ENCODE measurements at places on chromosomes 6 and 20. TPM values are rescaled to one million over a fixed set of nuclear protein-coding genes. Genes with fewer than 3 reads are reported as not detected.
A peak's percentile ranks its signal among the peaks of the same experiment; 100 is the strongest.

The RRAGD gene
- 12.8 TPM for total RNA-seq

The MLIP gene
- not detected for total RNA-seq

The ARMC2 gene
- total RNA-seq, result 4.3 TPM

The FOXS1 gene
- total RNA-seq, result 0.98 TPM

The C20orf144 gene
- 0.29 TPM for total RNA-seq

The OR12D1 gene
- not detected for total RNA-seq

The KHDC1 gene
- 0.32 TPM for total RNA-seq

The RBPJL gene
- total RNA-seq, result not detected

The MATN4 gene
- 1.6 TPM for total RNA-seq

The SLC2A10 gene
- total RNA-seq, result 26.9 TPM

The ADGB gene
- total RNA-seq, result not detected

The DYNLT2 gene
- 2.3 TPM for total RNA-seq

The BPIFB2 gene
- total RNA-seq, result 0.98 TPM

The RING1 gene
- 11.8 TPM for total RNA-seq

The KAT14 gene
- total RNA-seq, result 17.4 TPM

DNA sequence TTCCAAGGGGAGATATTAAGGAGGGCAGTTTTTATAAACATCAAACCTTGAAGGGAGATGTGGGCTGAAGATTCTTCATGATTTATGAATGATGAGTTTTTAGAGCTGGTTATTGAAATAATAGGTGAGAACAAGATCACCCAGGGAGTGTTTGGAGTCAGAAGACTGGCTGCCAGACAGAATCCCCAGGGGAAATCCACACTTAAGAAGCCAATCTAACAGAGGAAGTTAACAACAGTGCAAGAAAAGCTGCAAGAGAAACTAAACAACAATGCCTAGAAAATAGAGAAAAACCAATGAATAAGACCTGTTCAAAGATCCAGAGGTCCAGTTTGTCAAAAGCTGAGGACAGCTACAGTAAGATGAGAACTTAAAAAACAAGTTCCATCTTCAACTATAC lies 167.9 kb upstream of the MAN1A1 start:
- no peak for DNase-seq
- no peak overlapping the region for H3K4me3 ChIP-seq
- H3K27me3 ChIP-seq, result no peaks in the 10 kb centered on the region

GRCh38 chr20:62393830-62394229 lies 6.9 kb downstream of the RPS21 start:
- no peaks in the 10 kb centered on the region for H3K36me3 ChIP-seq
- H3K27me3 ChIP-seq, result no peaks in the 10 kb centered on the region
- H3K4me3 ChIP-seq, result no peak overlapping the region
- no peaks in the 10 kb centered on the region for H3K4me1 ChIP-seq

GRCh38 chr6:130927305-130927704 lies 100.1 kb downstream of the SMLR1 start:
- H3K4me3 ChIP-seq, result no peak overlapping the region
- H3K27me3 ChIP-seq, result no peaks in the 10 kb centered on the region
- H3K36me3 ChIP-seq, result no peaks in the 10 kb centered on the region
- DNase-seq, result no peak
- no peak overlapping the region for H3K27ac ChIP-seq

- H3K27me3 ChIP-seq, result peaks cover 13% of the 10 kb centered on the region
- H3K4me3 ChIP-seq, result no peak overlapping the region
- H3K36me3 ChIP-seq, result no peaks in the 10 kb centered on the region
- H3K27ac ChIP-seq, result peak overlapping the region; percentile 61
- no peak for DNase-seq
Observed at GRCh38 chr20:63542696-63543095, 4.9 kb downstream of the SRMS start.

DNA sequence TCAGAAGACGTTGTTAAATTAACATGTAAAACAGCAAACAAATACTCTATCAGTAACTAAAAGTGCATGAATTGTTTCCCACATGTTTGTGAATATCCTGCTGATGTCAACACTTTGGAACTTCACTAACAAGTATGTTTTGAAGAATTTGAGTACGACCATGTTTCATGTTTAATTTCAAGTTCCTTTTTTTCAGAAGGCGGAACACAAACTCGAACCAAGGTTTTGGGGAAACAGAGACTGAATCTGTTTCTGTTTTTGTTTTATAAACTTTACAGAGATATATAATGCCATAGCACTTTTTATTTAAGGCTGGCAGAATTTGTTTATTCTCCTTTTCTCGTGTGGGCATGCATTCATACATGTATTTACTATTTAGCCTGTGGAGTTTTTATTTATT lies 509.3 kb upstream of the CITED2 start:
- no peak for DNase-seq
- H3K36me3 ChIP-seq, result no peaks in the 10 kb centered on the region
- no peak overlapping the region for H3K27ac ChIP-seq
- H3K4me1 ChIP-seq, result no peaks in the 10 kb centered on the region
- no peaks in the 10 kb centered on the region for H3K27me3 ChIP-seq

DNA sequence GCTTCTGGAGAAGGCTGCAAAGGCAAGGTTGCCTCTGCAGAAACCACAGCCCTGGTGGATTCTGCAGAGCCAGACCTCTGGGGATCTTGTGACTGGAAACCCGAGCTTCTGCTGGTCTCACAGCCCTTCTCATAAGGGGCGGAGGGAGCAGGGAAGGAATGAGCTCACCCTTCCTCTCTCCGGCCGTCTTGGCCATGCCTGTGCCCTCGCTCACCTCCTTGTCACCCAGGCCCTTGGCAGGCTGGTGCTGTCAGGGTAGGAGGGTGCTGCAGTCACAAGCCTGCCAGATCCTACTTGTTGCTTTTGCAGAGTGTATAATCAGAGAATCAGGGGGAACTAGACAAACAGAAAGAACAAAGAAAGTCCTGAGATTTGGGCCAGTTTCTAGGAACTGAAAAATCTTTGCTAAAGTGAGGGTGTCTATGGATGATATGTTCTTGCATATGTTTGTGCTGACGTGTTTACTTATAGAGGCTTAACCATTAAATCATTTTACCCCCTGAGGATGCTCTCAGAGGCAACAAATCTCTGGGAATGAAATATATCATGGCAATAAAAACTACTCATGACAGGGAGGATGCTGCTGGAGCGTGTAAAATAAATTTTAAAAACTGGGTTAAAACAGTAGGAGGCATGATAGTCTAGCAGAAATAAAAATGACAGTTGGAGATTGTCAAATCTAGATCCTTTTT lies 244.9 kb upstream of the SOX4 start:
- no peaks in the 10 kb centered on the region for H3K4me1 ChIP-seq
- H3K27ac ChIP-seq, result no peak overlapping the region
- DNase-seq, result no peak
- no peaks in the 10 kb centered on the region for H3K36me3 ChIP-seq
- H3K27me3 ChIP-seq, result no peaks in the 10 kb centered on the region
- H3K4me3 ChIP-seq, result no peak overlapping the region

DNA sequence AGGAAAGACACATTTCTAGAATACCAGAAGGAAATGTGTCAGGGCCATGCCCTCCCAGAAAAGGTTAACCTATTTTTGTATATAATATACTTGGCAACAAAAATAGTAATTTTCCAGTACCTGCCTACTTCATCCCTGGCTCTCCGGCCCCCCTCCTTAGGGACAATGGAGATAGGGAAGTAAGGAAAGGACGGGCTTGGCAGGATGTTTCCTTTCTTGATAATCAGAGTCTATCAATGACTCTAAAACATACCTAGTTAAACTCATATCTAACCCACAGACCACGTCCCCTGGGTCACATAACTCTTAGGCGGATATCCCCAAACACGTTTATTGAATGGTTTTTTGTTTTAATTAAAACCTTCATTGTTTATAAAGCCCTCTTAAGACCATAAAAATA lies 11.8 kb downstream of the UQCC2 start:
- H3K27ac ChIP-seq, result peak overlapping the region; percentile 66
- DNase-seq, result no peak

DNA sequence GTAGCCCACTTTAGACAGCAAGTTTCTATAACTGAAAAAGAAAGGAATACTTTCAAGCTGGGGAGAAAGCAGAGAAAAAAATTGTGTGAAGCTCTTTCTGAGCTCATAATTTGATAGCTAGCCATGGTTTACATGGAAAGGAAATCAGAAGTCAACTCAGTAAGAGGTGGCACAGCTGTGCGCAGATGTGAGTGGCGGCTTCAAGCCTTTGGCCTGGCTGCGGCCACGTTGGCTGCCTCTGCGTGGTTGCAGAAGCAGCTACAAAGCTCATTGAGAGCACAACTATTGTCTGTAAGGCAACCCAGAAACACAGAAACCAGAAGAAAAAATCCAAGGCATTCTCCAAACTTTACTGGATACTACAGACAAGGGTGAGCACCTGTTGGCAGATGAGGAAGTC lies 136.9 kb downstream of the SASH1 start:
- no peak overlapping the region for H3K27ac ChIP-seq
- no peaks in the 10 kb centered on the region for H3K4me1 ChIP-seq
- no peak overlapping the region for H3K4me3 ChIP-seq
- peaks cover 5% of the 10 kb centered on the region for H3K36me3 ChIP-seq
- H3K27me3 ChIP-seq, result no peaks in the 10 kb centered on the region

GRCh38 chr20:18754030-18754652 lies 59.4 kb upstream of the SCP2D1 start:
- no peak overlapping the region for H3K4me3 ChIP-seq
- H3K27me3 ChIP-seq, result no peaks in the 10 kb centered on the region
- no peaks in the 10 kb centered on the region for H3K4me1 ChIP-seq
- H3K27ac ChIP-seq, result no peak overlapping the region
- no peaks in the 10 kb centered on the region for H3K36me3 ChIP-seq

GRCh38 chr6:106077170-106077569 lies 9.0 kb upstream of the PRDM1 start:
- H3K27ac ChIP-seq, result no peak overlapping the region
- no peaks in the 10 kb centered on the region for H3K4me1 ChIP-seq
- H3K4me3 ChIP-seq, result no peak overlapping the region
- no peak for DNase-seq
- no peaks in the 10 kb centered on the region for H3K27me3 ChIP-seq

DNA sequence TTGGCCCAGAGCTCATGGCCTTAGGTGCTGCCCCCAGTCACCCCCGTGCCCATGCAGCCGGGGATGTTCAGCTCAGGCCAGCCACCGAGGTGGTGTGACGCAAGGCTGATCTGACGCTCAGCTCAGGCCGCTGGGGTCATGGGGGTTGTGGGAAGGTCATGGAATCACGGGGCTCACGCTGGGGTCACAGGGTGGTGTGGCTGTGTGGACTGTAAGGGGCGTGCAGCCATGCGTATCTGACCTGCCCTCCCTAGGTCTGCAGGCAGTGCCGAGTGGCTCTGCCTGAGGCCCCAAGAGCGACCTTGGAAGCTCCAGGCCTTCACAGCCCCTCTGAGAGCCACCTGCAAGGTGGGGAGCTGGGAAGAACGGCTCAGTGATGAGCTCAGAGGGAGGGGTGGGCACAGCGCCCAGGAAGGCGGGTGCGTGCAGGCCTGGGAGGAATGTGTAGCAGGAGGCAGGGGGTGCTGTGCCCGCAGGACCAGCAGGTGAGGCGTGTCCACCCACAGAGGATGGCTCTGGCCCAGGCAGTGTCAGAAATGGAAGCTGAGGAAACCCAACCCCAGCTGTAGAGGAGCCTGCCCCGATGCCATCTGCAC lies 27.8 kb downstream of the CHRNA4 start:
- no peak for DNase-seq
- peaks cover 2% of the 10 kb centered on the region for H3K27me3 ChIP-seq
- H3K36me3 ChIP-seq, result no peaks in the 10 kb centered on the region
- H3K4me1 ChIP-seq, result no peaks in the 10 kb centered on the region

DNA sequence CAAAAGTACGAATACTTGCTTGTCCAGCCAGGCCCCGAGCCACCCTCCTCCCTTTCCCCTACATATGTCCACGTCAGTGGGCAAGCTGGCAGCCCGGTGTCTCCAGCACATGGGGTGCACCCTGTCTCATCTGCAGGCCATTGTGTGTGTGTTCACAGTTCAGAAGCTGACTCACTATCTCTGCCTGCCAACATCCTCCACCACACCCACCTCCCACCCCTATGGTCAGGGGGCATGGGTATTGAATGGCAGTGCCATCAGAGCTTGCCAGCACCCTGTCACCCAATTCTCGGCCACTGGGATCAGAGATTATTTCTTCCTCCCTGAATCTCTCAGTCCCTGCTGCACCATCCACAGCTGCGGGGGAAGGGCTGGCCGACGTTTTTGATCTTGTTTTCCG lies 195.7 kb downstream of the FARS2 start:
- no peaks in the 10 kb centered on the region for H3K27me3 ChIP-seq
- H3K4me1 ChIP-seq, result peaks cover 7% of the 10 kb centered on the region
- no peak for DNase-seq
- peak overlapping the region; percentile 93 for H3K27ac ChIP-seq

GRCh38 chr6:118403036-118403435 lies 145.1 kb upstream of the PLN start:
- H3K27me3 ChIP-seq, result no peaks in the 10 kb centered on the region
- no peaks in the 10 kb centered on the region for H3K4me1 ChIP-seq
- no peak overlapping the region for H3K4me3 ChIP-seq
- no peak for DNase-seq
- no peaks in the 10 kb centered on the region for H3K36me3 ChIP-seq

GRCh38 chr6:20259316-20260049 lies 47.2 kb upstream of the MBOAT1 start:
- no peaks in the 10 kb centered on the region for H3K27me3 ChIP-seq
- no peak overlapping the region for H3K27ac ChIP-seq
- H3K4me1 ChIP-seq, result no peaks in the 10 kb centered on the region
- H3K36me3 ChIP-seq, result no peaks in the 10 kb centered on the region
- no peak overlapping the region for H3K4me3 ChIP-seq

DNA sequence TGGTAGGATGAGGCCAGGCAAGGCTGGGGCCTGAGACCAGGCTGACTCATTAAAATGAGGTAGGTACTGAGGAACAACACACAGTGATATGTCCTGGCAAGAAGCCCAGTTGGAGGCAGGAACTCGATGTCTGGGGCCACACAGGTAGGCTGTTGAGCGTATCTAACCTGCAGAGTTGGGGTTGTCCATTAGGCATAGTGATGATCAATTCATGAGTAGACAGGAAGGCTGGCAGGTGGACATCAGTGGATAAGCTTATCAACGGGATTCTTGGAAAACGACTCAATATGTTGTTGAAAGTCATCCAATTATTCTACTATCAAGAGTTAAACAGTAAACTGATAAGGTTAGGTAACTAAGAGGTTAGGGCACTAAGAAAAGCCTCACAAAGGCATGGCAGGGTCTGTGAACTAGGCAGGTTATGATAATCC lies 193.2 kb upstream of the COL21A1 start:
- H3K27ac ChIP-seq, result no peak overlapping the region
- no peaks in the 10 kb centered on the region for H3K27me3 ChIP-seq
- H3K4me1 ChIP-seq, result no peaks in the 10 kb centered on the region

Data from breast epithelium (tissue), 4 donors.